SIG-M5 (cell line): ENCODE measurements at places on chromosomes 7 and 10.
A peak's percentile ranks its signal among the peaks of the same experiment; 100 is the strongest.

GRCh38 chr10:20354166-20354565 is 537.9 kb downstream of the PLXDC2 start:
- DNase-seq: no peak

DNA sequence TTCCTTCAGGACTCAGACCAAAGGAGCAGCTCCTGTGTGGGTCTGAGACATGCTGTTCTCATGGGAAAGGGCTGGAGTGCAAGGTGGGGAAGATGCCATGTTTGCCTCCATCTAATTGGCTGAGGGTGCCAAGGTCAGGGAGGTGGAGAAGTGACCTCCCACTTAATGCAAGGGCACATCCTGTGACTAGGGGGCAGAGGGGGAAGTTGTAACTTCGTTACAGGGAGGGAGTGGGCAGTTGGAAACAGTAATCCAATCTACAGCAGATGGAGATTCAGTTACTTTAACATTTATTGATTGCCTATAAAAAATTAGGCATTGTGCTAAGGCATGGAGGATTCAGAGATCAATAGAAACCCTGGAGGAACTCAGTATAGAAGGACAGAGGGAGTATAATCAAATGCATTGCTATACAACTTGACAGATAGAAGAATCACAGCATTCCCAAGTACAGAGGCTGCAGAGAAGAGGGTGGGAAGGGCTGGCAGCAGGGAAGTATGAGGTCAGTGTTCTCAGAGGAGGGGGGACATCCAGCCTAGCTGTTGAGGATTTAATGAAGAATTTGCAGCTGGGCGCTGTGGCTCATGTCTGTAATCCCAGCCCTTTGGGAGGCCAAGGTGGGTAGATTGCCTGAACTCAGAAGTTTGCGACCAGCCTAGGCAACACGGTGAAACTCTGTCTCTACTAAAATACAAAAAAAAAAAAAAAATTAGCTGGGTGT is 75.9 kb downstream of the CCNY start:
- no peak for DNase-seq

- DNase-seq: no peak
Measured at GRCh38 chr10:42491801-42492200, 146.6 kb downstream of the ZNF33B start.

DNA sequence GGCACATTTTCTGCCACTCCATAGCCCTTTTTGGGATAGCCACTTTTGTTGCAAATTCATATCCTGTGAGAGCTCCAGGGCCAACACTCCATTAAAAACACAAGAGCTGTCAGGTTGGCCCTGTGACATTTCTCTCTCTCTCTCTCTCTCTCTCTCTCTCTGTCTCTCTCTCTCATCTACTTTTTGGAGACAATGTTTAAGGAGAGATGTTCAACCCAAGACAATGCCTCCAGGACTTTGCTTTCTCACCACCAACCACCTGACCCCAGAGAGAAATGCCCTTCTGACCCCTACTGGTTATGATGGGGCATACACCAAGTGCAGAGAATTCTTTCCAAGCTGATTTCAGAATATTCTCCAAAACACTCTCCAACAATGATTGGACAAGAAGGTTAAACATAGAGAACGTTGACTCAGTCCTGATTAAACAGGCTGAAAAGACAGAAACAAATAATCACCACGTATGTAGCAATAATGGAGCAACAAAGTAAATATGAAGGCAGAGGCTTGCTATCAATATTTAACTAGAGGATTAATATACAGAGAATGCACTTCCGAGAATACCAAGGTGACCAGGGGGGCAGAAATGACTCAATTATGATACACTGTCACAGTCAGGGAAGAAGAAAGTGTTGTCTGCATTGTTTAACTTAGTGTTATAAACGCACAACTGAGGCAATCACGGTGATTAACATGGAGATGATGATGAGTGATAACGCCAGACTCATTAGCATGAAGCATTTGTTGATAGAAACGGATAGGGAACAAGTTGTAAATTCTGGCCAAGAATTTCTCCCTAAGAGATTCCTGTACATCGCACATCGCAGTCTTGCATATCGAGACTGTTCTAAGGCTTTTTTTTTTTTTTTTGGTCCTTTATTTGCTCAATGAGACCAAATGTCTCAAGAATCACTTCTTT is 178.5 kb downstream of the NRP1 start:
- no peak for DNase-seq

- no peak for DNase-seq
Measured at GRCh38 chr10:24439935-24440334, 231.0 kb downstream of the KIAA1217 start.

DNA sequence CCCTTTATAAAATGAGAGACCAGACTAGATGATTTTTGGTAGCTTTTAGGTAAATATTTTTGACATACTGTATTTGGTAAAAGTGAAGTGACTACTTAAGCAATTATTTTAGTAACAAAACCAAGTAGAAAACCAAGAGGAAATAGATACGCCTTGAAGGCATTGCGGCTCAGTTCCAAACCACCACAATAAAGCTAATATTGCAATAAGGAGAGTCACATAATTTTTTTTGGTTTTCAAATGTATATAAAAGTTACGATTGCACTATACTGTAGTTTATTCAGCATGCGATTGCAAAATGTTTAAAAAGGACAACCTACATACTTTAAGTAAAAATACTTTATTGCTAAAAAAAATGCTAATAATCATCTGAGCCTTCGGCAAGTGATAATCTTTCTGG is 581.7 kb upstream of the POT1 start:
- no peak for DNase-seq

- peak; percentile 20 for DNase-seq
Measured at GRCh38 chr10:97399843-97400545, 1.1 kb downstream of the RRP12 start.

DNA sequence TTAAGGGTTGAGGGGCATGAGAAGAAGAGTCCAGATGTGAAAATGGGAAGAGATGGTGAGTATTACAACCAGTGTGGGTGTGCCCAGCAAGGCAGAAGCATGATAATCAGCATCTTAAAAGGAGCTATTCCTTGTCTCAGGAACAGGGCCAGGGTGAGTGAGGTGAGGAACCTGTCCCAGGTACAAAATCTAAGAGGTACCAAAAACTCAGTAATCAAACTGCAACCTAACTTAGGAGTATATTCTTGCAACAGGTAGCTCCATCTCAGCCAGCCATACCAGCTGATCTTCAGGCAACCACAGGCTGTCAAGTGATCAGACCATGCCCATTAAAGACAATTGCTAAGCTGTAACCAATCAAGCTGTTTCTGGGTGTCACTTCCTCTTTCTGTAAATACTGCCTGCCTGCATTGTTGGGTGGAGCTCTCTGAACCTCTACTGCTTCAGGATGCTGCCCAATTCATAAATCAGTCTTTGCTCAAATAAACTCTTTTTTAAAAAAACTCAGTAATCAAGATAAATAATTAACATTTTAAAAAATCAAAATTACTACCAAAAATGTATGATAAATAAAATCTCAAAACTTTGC is 7.4 kb downstream of the KEL start:
- no peak for DNase-seq

DNA sequence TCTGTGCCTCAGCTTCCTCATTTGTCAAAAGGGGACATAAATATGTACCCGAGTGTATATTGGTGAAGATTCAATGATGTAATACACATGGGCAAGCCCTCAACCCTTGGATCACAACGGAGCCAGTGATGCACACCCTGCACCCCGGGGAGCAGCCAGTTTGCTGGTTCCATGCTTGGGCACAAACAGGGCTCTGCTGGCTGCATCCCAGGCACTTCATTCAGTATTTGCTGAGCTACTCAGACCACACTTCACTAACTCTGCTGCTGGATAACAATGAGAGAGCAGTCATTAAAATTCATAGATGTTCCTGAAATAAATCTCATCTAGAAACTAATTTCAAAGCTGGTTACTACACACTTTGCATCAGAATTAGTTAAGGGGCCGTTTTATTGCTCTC is 72.0 kb downstream of the SCRN1 start:
- DNase-seq: no peak

- no peak for DNase-seq
Measured at GRCh38 chr7:29289156-29290021, 94.8 kb downstream of the CHN2 start.
